ENCODE measurements at places on chromosomes 12 and 14. TPM values are rescaled to one million over a fixed set of nuclear protein-coding genes. Genes with fewer than 3 reads are reported as not detected.

Gene CIDEB
- total RNA-seq = 0.12 TPM

Gene WNT1
- 0.09 TPM for total RNA-seq

Gene NGB
- total RNA-seq = not detected

Gene DCAF11
- 26.4 TPM for total RNA-seq

Gene LIN7A
- total RNA-seq = 0.35 TPM

Gene C12orf54
- not detected for total RNA-seq

Gene DEGS2
- total RNA-seq = 2.1 TPM

Gene KLHL33
- 0.03 TPM for total RNA-seq

Gene DENR
- 65.8 TPM for total RNA-seq

Gene TSHR
- not detected for total RNA-seq

Gene STAB2
- total RNA-seq = 0.01 TPM

Gene KCNJ8
- total RNA-seq = 0.24 TPM

Gene ORAI1
- 34.6 TPM for total RNA-seq

Gene TNFAIP2
- 283 TPM for total RNA-seq

Gene TEX52
- total RNA-seq = not detected

Gene RBMS2
- 9.1 TPM for total RNA-seq

Gene CCDC88C
- 5.7 TPM for total RNA-seq

Gene MARCHF9
- 8.0 TPM for total RNA-seq

Gene SERPINA12
- total RNA-seq = not detected

Gene FBLN5
- 7.3 TPM for total RNA-seq

Gene NPFF
- 0.19 TPM for total RNA-seq

Gene CIT
- 13.1 TPM for total RNA-seq

Gene LRP1
- 15.9 TPM for total RNA-seq

Gene TMEM253
- 0.88 TPM for total RNA-seq

Gene GNPNAT1
- 42.8 TPM for total RNA-seq

Gene MYH6
- 0.10 TPM for total RNA-seq

Gene DTX1
- 0.36 TPM for total RNA-seq

Gene FLVCR2
- total RNA-seq = 16.0 TPM

Gene DNM1L
- 51.3 TPM for total RNA-seq

Gene SMOC1
- total RNA-seq = 18.2 TPM

Gene PLEKHD1
- total RNA-seq = 0.05 TPM

Gene INHBE
- total RNA-seq = not detected

Gene PIK3C2G
- total RNA-seq = not detected

Gene SPIC
- total RNA-seq = not detected

Gene OR6C65
- total RNA-seq = not detected

Gene KRT80
- total RNA-seq = 38.9 TPM

Gene ASPG
- total RNA-seq = 0.15 TPM

Data from A549 treated with AZD2906 at 1 μM for 4 hours (cell line).